A549 treated with DMSO at 1 μM for 4 hours (cell line): ENCODE measurements at places on chromosomes 7 and 10. TPM values are rescaled to one million over a fixed set of nuclear protein-coding genes. Genes with fewer than 3 reads are reported as not detected.

Gene FAM13C
- total RNA-seq, result 0.12 to 0.28 TPM (median 0.14 TPM) in 3 of 5 replicates, not detected in the others

Gene NKX2-3
- 0.06 TPM in 1 of 5 replicates, not detected in the others for total RNA-seq

Gene SPAM1
- not detected in 5 replicates for total RNA-seq

Gene SLC26A4
- total RNA-seq, result 0.05 to 0.12 TPM (median 0.06 TPM) in 5 replicates

Gene ST8SIA6
- total RNA-seq, result 0.09 to 0.19 TPM (median 0.13 TPM) in 5 replicates

Gene LEP
- total RNA-seq, result not detected in 5 replicates
